HFF-Myc (cell line): ENCODE measurements at places on chromosomes 11 and 22.

- DNase-seq: no peak
Measured at GRCh38 chr22:45504373-45505341, 2.0 kb downstream of the FBLN1 start.

GRCh38 chr11:123760894-123761293, 6.6 kb upstream of the OR6X1 start:
- DNase-seq: no peak

DNA sequence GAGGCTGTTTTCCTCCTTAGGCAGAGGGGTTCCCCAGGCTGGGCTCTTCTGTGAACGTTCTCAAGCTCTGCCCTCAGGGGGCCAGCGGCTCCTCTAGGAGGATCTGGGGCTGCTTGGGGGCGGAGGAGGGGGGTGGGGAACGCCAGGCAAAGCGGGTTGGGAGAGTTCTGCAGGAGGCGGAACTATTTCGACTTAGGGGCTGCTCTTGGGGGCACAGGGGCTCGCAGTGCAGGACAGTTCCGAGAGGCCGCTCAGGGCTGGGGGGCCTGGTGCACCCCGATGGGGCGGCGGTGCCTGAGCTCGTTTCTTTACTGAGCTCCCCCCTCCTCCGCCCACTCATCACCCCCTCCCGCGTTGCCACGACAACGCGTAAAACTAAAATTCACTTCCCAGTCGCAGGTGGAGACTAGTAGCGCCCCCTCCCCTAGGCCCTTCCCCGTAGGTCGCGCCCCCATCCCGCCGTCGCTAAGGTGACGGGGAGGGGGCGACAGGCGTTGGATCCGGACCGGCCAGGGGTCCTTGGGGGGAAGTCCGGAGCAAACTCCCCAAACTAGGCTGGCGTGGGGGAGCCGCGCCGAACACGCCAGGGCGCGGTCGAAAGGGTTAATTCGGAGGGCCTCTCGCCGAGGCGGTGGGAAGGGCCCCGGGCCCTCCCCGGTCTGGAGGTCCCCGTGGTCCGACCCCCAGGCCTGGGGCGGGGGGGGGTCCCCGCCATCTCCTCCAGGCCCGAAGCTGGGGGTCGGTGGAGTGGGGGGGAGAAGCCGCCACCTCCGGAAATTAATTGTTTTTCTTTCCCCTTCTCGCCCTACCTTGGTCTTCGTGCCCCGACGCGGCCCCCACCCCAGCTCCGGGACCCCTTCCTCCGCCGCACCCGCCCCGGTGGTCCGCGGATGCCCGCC, 857 bp downstream of the SHANK3 start:
- DNase-seq: no peak

- peak; percentile 43 for DNase-seq
Measured at GRCh38 chr22:41857155-41857859, 24.4 kb downstream of the SREBF2 start.

GRCh38 chr11:132101881-132102280, 731.5 kb downstream of the NTM start:
- no peak for DNase-seq

- DNase-seq: no peak
Measured at GRCh38 chr22:27337676-27338075, 463.9 kb downstream of the MN1 start.

DNA sequence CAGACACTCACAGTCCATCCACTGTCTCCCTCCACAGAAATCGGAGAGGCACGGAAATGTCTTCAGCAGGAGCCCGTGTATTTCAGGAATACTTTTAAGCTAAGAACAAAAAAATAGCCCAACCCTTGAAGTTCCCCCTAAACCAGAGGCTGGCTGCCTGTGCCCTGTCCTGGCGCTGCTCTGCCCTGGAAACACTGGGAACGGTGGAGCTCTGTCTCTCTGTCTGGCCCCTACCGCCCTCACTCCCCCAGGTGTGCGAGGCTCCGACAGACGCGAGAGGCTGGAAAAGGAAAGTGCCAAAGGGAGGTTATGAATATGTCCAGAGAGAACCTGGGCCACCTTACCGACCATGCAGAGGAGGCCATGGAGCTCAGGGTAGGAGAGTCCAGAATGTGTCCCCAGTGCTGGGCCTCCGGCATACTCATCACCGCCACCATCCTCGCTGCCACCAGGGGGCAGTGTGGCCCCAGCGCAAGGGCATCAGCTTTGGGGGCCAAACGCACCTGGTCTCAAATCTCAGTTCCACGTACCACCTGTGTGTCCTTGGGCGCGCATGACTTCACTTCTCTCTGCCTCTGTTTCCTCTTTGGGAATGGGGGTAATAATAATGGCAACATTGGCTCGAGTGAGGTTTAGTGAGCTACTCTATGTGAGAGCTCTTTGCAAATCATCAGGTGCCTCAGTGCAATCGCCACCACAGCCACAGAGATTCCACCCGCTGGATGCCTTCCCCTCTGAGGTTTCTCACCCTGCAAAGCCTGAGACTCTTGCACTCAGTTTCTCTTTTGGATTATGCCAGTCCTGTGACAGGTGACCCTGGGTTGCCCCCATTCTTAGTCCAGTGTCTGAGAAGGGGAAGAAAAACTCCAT, 10.4 kb upstream of the SLCO2B1 start:
- DNase-seq: no peak

DNA sequence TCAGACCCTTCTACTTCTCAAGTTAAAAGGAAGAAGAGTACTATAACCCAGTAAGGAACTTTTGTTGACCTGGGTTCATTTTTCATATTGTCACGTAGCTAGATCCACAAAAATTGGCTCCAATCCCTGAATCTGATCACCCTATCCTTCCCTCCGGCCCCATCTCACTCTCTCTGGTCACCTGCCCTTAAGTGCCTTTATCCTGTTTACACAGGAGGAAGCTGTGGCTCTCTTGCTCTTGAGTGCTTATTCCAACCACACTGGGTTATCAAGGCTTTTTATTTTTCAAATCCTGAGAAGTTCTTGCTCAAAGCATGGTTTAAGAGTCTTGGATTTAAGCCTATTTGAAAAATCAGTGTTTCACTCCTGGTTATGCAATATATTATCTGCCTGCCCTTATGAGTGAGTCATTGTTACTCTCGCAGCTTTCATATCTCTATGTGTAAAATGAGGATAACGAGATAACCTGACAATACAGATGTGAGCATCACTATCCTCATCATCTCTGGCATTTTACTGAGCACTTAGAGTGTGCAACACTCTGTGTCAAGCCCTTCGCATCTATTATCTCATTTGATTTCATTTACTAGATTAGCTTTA, 293.9 kb downstream of the GUCY1A2 start:
- no peak for DNase-seq
